ENCODE measurements at places on chromosomes 3 and 15.

DNA sequence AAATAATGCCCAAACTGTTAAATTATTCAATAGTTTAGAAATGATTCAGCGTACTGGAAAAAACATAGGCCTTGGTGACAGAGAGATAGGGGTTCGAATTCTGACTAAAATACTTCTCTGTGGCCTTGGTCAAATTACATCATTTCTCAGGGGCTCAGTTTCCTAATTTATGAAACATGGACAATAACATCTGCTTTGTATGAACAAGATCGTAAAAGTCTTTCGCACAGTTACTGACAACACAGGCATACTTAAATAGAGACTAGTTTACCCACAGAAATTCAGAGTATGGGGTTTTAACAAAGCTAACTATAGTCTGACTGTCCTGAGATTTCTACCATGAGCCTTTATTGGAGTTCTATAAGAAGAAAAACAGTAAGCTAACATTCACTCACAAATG is 440.4 kb downstream of the FHIT start:
- DNase-seq = no peak

DNA sequence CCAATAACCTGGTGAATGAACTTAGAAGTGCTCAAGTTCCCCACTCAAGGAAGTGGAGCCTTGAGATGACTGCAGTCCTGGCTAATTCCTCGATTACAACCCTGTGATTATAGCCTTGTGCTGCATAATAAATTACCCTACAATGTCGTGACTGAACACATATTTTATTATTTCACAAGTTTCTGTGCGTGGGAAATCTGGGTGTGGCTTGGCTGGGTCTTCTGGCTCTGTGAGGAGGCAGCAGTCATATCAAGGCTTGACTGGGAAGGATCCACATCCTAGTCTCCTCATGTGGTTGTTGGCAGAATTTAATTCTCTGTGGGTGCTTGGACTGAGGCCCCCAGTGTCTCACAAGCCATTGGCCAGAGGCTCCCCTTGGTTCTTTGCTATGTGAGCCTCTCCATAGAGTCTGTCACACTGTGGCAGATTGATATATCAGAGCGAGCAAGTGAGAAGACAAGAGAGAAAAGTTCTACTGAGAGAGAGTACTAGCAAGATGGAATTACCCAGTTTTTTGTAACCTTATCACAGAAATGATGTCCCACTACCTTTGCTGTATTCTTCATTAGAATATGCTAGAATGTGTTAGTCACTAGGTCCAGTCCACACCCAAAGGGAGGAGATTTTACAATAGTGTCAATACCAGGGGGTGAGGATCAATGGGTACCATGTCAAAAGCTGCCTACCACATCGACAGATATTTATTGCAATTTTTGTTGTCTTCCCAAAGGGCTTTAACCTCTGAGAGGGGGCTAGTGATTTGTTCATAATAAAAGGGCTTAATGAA is 102.8 kb upstream of the TBC1D5 start:
- DNase-seq = no peak

GRCh38 chr15:100895721-100896120 is 16.1 kb downstream of the ALDH1A3 start:
- DNase-seq = no peak

- peak; percentile 74 for DNase-seq
These were observed 1.9 kb downstream of the VGLL4 start for GRCh38 chr3:11641683-11642430.

DNA sequence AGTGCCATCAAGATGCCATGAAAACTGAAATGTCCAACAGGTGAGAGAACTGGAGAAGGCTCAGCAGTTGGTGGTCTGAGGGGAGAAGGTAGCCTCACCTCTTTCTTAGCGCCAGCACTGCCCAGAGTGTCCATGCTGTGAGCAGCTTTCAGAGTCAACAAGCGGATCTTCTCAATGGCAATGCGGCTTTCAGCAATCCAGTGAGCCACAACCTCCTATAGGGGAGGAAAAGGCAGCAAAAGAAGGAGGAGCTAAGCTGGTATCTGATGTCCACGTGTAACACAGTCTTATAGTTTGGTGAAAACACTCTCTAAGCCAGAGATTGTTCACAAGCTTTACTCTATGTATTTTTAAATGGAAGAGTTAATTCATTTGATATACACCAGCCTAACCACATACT is 36.1 kb upstream of the ACKR4 start:
- DNase-seq = no peak

GRCh38 chr3:3743754-3744153 is 55.5 kb upstream of the LRRN1 start:
- no peak for DNase-seq

DNA sequence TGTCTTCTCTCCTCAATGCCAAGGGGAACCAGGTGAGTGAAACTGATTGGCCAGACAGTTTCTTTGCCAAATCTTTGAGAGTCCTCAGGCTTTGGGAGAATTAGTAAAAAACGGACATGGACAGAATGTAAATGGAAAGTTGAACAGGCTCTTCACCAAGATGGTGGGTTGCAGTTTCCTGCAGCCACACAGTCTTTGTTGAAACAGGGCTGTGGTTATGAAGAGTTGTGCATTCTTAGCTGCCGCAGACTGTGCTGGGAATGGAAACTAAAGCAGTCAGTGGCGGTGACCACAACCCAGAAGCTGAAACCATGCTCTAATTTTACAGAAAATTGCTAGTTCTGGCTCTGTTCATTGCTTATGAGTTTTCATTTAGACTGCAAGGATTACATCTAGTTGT is 42.1 kb upstream of the TASOR start:
- DNase-seq = no peak

DNA sequence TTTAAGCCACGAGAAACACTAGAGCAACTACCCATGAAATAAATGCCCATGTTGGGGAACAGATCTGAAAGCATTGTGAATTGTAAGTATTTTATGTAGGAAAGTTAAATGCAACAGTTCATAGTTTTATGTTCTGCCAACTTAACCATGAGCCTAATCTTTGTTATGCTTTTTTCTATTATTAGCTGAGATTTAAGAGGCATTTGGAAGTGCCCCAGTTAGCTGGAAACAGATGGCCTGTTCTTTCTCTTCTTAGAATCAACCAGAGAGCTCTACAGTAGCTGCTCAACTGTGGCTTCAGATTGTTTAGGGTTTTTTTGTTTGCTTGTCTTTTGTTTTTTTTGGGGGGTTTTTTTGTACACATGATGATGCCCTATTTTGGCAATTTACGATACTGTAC is 284.4 kb downstream of the KCNH8 start:
- DNase-seq = no peak

DNA sequence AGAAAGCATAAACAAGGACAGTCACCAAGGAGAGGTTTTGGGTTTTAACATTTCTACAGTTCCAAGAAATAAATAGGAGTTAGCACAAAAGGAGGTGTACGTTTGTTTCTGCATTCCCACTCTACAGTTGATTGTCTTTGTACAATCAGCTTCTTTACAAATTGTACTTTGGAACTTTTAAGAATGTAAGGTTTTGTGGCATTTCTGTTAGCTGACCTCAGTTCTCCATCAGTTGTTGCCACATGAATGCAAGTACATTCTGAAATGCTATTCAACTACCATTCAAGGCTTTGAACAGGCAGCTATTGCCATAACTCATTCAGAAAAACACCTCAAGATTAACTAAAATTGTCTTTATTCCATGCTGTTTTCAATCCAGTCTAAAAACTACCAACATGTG is 253.2 kb upstream of the UBE2E1 start:
- no peak for DNase-seq

GRCh38 chr15:70035051-70035718 is 62.5 kb downstream of the TLE3 start:
- no peak for DNase-seq

DNA sequence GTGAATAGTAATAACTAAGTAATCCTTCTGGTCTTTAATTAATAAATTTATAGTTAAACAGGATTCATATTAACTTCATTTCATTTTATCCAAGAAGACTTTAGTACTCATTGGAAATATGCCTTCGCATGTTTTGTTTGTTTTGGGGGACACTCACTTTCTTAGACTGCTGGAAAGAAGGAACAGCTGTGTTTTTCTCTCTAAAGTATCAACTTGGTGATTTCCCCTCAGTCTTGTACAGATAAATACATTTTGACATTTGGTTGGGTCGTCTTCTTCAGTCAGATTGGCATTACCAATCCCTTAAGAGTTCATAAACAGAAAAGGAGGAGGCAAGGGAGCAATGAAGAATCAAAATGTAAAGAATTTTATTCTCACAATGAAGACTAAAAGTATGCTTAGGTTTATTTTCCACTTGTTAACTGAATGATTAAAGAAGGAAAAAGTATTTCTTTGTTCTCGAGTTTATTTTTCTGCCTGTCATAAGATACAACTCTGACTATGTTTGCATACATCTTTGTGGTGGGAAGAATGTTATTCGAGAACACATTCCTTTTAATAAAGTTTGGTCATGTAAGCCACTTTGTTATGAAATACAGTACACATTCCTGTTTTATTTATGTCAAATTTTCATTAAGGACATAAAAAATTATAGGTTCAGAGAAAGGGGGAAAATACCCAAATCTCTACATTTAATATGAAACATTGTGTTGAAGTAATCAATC is 140.2 kb downstream of the GMNC start:
- DNase-seq = no peak

GRCh38 chr15:70812827-70813364 is 41.1 kb downstream of the LARP6 start:
- no peak for DNase-seq

DNA sequence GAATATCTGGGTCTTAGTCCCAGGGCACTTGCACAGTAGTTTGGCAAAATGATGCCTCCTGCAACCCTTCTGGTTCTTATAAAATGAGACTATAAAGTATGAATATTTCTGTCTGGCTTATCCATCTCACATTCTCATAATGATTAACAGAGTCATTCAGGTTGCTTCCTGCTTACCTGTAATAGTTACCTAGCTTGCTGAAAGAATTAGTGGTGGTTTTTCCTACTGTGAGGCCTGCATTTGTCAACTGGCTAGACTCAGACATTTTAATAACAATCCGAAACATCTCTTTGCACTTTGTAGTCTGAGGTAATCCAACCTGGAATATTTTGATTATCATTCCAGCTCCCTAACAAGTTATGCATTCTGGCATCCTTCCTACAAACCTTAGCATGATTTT is 75.6 kb upstream of the POU1F1 start:
- no peak for DNase-seq

- no peak for DNase-seq
These were observed 439.4 kb downstream of the C3orf38 start for GRCh38 chr3:88589138-88589537.

GRCh38 chr15:44550256-44550655 is 13.3 kb downstream of the EIF3J start:
- peak; percentile 13 for DNase-seq

- DNase-seq = peak; percentile 89
These were observed 8.4 kb upstream of the CMTM7 start for GRCh38 chr3:32383136-32383711.

DNA sequence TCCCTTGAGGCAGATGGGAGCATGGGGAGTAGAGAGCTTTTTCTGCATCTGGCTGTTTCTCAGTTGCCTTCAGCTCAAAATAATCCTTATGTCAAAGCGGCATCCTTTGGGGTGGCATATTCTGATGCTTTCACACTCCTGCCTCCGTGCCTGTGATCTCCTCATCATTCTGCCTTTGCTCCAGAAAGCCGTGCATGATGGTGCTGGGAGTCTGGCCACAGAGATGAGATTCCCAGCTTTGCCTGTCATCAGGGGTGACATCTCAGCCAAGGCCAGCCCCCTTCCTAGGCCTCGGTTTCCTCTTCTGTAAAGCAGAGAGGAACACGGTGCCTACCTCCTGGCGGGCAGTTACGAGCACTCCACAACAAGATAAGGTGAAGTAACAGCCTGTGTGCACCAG is 96.3 kb upstream of the ALDH1A3 start:
- no peak for DNase-seq

DNA sequence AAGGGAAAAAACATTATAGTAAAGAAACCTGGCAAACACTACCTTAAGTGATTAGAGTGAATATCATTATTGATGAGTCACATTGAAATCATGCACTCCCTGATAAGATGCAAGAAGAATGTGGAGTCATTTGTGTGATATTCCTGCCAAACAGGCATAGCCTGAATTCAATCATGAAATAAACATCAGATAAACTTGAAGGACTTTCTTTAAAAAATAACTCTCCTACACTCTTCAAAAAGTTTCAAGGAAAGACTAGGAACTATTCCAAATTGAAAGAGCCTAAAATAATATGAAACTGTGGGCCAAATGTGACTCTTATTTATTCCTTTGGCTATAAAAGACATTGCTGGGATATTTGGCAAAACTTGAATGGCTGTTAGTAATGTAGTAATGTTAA is 625.7 kb upstream of the LMCD1 start:
- peak; percentile 20 for DNase-seq

DNA sequence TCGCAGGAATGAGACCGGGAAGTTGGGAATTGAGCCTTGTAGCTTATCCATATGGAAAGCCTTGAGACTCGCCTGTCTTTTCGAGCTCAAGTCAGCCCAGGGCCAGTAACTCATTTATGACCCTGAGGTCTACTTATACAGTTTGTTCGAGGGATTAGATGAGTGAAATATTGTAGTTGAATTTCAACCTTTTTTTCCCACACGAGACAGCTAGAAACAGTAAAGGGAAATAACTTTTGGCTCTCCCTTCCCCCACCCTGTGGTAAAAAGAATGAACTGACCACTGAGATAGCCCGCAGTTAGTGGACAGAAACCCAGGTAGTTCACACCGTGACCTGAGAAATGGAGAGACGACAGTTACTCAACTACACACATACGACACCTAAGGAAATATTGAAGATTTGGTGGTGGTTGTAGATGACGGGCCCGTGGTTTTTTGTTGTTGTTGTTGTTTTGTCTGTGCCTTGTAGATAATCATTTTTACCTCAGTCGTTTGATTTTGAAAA is 841 bp downstream of the EIF3J start:
- DNase-seq = peak; percentile 67

DNA sequence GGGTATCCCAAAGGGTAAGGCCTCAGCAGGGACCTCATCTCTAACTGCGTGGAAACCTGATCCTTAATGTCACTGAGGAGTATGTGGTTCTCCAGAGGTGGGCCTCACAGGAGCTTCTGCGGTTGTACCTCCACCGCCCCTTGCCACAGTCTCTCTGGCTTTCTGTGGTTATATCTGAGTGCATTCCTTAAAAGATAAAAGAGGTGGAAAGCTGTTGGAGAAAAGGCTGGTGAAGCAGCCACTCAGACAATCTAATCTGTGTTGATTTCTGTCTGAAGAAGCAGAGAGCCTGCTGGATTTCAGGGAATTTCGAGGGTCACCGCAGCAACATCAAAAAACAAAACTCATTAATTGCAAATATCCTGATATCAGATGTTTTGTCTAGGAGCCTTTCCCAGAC is 51.4 kb downstream of the SEMA6D start:
- no peak for DNase-seq

- no peak for DNase-seq
These were observed 254.8 kb upstream of the TPRG1 start for GRCh38 chr3:188916934-188917401.

Data from OCI-M1 (cell line).